Motor neuron (in vitro differentiated cells): ENCODE measurements at places on chromosomes 5 and 9. TPM values are rescaled to one million over a fixed set of nuclear protein-coding genes. Genes with fewer than 3 reads are reported as not detected.

Gene TMC1
- total RNA-seq: 1.7 and 2.4 TPM in 2 replicates

Gene ENTREP1
- 0.38 and 0.42 TPM in 2 replicates for total RNA-seq

Gene NR2F1-AS1
- 17.8 and 19.2 TPM in 2 replicates for total RNA-seq

Gene MRPL22
- 65.5 and 66.1 TPM in 2 replicates for total RNA-seq

Gene PCDHGB5
- 4.6 and 7.0 TPM in 2 replicates for total RNA-seq

Gene TNFSF15
- total RNA-seq: 0.16 and 0.18 TPM in 2 replicates

Gene PCDHB2
- total RNA-seq: 10.3 and 12.2 TPM in 2 replicates

DNA sequence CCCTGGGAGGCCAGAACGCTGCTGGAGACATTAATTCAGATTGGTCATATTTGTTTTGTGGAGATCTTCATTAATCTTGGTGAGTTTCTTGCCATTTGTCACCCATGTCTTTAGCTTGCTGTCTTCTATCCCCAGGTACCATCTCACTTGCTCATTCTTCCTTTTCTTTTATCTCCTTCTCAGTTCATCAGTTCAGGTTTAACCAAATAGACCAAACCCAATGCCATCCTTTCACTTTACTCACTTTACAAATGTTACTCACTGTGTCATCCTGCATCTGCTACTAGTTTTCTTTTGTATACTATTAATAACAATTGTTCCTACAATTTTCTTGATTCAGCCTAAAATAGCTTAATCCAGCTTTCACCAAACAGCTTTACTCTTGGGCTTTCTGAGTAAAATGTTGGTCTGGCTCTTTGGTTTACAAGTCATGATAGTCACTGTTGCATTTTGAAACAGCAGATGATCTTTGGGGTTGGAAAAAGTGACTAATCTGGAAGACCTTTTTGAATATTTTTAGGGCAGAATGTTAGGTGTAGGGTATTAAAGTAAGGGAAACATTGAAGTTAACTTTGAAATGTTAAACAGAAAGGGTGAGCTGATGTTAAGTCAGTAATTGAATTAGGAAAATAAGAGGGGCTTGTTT, 246.9 kb downstream of the ZSWIM6 start:
- no peak for ATAC-seq

GRCh38 chr9:20524776-20525175, 97.5 kb downstream of the MLLT3 start:
- ATAC-seq: no peak

DNA sequence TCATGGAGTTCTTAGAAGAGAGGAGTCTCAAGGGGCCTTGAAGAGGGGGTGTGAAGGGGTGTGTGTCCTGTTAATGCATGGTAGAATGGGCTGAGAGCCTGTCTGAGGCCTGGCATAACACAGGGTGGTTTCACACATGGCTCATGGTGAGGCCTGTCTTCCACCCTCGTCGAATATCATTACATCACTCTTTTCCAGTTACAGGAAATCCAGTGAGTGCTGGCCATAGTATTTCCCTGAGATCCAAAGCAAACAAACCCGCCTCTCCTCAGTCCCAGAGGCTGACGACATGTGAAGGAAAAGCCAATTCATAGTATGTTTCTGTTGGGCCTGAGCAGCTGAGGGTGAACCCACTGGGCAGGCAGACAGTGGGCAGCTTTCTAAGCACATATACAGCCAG, 159.4 kb upstream of the NR3C1 start:
- peak; percentile 70 for ATAC-seq

DNA sequence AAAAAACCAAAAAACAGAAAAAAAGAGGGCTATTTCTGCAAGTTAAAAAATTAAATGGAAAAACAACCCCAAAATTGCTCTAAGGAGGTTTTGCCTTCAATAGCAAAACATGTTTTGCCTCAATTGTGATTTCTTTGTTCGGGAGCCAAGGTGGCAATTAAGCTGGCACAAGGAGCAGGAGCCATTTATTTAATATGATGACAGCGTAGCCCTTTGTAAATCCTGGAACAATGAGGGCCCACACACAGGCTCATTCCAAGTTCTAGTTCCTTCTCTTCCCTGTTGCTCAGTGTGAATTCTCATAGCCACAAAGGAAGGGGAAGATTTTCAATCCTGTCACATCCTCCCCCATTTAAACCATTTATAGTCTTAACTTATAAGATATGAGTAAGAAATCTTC, 353.2 kb downstream of the PDE4D start:
- peak; percentile 86 for ATAC-seq

GRCh38 chr5:124056991-124057723, 545.2 kb downstream of the CSNK1G3 start:
- no peak for ATAC-seq

- ATAC-seq: no peak
Observed at GRCh38 chr5:18113721-18114120, 479.5 kb downstream of the TAF11L14 start.

DNA sequence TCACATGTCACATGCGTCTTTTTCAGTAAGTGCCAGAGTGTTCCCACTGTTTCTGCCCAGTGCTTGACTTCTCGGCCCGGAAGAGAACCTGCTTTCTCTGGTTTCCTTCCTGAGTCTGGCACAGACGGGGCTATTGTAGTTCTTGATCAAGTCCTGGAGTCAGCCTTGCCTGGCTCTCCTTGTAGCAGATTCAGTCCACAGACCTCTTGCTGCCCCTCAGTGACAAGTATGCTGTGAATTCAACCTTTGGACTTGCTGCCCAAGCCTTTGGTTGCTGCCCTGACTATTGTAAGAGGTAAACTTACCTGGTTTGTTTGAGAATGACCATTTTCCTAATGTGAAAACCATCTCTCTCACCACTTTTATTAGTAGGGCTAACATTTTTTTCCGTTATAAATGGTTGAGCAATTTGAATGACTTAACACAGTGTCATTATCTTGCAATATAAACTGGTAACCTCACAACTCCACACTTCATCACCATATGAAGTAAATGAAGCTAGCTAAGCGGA, 24.7 kb downstream of the ZBTB34 start:
- peak; percentile 41 for ATAC-seq

DNA sequence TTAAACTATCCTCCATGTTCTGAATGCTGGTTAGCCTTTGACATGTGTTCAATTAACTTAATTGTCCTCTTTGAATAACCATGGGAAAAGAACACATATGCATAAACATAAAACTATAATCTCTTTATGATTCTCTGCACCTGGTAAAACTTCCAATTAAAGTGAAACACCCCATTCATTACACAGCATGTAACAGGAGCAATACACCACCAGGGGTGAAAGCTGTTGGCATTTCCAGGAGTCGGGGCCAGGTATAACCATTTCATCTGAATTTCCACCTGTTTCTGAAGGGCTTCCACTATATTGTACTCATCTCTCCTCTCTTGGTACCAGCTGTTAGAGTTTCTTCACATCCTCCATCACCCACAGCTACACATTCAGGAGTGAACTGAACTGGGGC, 303.8 kb downstream of the EDIL3 start:
- ATAC-seq: no peak

- no peak for ATAC-seq
Observed at GRCh38 chr9:4887556-4887955, 94.8 kb downstream of the RCL1 start.

DNA sequence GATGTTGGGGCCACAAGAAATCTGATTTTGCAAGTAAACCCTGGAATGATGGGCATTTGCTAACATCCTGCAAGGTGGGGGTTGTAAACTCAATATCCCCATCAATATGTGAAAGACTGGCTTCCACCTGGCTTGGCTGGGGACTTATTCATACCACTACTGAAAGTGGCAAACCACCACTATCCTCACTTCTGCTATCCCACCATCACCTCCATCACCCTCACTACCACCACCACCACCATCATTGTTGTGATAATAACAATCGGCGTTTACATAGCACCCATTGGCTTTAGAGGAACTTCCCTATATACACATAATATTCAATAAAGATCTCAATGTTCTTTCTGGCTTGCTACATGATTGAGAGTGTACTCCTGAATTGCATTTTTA, 224.7 kb upstream of the DAP start:
- ATAC-seq: no peak

GRCh38 chr5:76716456-76717157, 681 bp downstream of the F2R start:
- ATAC-seq: peak; percentile 16

- ATAC-seq: no peak
Observed at GRCh38 chr5:24623624-24624023, 21.2 kb downstream of the CDH10 start.

DNA sequence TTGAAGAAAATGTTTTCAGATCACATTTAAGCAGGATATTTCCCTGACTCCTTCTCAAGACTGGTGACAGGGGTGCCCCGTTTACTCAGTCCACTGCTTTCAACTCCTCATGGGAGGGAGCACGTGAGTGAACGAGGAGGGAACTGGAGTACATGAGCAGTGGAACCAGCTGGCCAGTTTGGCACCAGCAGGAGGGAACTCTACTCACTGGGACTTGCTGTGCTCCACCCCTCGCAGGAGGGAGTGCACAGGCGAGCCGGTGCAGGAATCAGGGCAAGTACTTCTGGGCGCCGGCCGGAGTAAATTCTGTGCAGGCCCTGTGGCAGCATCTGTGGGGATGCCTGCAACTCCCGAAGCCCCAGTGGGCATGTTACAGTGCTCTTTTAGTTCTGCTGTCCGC, 1941.1 kb upstream of the C9orf72 start:
- peak; percentile 83 for ATAC-seq

- no peak for ATAC-seq
Observed at GRCh38 chr5:54148067-54148845, 162.1 kb downstream of the ARL15 start.

GRCh38 chr9:126666155-126666803, 52.6 kb downstream of the LMX1B start:
- no peak for ATAC-seq

DNA sequence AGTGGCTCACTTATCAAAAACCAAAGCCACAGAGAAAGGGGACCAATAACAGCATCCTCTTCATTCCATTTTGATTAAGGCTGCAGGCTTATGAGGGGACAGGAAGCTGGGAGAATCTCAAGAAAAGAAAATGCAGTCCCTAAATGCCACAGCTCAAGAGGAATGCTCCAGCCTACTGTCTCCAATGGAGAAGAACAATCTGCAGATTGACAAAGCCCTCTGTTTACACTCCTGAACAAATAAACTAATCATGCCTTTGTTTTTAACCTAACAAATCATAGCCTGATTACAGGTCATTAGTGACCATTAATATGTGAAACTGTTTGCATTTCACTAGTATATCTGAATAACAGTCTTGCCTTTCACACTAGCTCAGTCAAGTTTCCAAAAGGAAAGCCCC, 26.5 kb downstream of the PPP2R2B start:
- ATAC-seq: no peak

DNA sequence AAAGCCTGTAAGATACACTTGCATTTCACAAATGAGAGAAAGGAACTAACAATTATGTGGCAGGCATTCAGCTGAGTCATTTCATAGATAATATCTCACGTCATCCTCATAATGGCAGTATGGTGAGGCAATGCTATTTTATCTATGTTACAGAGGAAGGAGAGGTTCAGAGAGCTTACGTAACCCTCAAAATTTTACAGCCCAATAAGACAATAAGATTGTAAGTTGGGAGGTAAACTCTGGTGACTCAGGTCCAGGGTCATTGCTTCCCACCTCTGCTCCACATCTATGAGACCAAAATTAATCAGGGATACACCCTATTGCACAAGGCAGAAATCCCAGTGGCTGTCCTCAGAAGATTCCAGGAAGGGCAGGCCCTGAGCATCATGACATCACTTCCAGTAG, 309.7 kb downstream of the NSG2 start:
- no peak for ATAC-seq

DNA sequence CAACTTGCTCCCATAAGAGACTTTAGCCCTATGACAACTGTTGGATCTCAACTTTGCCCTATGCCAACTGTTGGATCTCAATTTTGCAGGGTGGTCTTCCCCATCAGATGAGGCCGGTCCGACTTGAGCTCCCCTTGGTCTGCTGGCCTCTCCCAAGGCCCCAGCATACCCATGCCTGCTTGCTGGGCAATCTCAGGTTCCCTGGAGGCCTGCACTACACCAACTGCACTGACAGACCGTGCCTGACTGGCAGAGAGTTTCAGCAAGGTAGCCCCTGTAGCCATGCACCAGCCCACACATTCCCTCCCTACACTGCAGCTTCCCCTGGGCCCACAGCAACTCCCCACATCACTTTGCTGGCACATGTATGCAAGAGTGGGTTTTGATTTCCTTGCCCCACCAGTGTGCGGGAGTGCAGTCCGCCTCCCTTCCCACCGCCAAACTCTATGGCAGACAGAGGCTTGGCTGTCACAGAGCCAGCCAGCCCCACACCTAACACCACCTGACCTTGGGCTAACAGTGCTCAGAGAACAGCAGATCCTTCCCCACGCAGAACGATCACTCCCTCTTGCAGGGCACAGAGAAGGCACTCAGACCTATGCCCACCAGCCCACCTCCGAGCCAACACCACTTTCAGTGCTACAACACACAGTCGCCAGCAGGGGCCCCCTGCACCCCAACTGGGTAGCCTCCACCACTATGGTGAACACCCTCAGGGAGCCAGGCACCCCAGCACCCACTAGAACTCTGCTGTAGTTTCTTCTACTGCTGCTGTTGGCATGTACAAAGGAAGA, 279.9 kb upstream of the COX7C start:
- ATAC-seq: no peak

DNA sequence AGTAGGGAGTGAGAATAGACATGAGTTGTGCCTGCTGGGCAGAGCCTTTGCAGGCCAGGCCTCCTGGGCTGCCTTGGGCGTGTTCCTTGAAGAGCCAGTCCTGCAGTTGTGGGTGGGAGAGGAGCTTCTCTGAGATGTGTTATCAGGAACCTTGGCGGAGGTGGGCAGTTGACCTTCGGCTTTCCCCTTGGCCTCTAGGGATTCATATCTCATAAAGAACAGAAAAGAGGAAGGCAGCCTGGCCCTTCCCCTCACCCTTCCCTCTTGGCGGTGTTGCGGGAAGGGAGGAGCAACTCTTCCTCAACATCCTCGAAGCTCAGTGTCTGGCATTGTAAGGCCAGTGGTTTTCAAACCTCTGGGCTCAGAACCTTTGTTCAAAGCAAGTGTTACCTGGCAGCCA, 59.2 kb downstream of the DAPK1 start:
- ATAC-seq: no peak

- ATAC-seq: no peak
Observed at GRCh38 chr9:135971892-135972291, 10.7 kb upstream of the UBAC1 start.

GRCh38 chr5:151740958-151741373, 17.5 kb downstream of the ATOX1 start:
- ATAC-seq: no peak

GRCh38 chr9:14888272-14888671, 22.0 kb downstream of the FREM1 start:
- no peak for ATAC-seq

GRCh38 chr9:135480071-135480939, 723 bp downstream of the PPP1R26 start:
- peak; percentile 50 for ATAC-seq

DNA sequence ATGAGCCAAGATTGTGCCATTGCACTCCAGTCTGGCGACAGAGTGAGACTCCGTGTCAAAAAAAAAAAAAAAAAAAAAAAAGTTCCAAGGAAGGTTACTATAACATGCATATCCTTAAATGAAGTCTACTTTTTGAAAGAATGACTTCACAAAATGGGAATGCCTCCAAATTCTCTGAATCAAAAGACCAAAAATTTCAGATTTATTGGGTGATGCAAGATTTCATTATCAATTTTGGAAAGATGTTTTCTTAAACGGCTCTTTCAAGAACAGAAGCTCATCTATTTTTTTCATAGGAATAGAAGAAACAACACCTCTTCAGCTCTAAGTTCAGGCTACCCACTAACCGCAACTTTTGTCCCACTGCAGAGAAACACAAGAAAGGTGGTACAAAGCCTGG, 69.9 kb downstream of the AUH start:
- ATAC-seq: no peak

GRCh38 chr9:130433168-130433946, 11.4 kb upstream of the ASS1 start:
- ATAC-seq: peak; percentile 80
